ENCODE measurements at places on chromosomes 7 and 10.

DNA sequence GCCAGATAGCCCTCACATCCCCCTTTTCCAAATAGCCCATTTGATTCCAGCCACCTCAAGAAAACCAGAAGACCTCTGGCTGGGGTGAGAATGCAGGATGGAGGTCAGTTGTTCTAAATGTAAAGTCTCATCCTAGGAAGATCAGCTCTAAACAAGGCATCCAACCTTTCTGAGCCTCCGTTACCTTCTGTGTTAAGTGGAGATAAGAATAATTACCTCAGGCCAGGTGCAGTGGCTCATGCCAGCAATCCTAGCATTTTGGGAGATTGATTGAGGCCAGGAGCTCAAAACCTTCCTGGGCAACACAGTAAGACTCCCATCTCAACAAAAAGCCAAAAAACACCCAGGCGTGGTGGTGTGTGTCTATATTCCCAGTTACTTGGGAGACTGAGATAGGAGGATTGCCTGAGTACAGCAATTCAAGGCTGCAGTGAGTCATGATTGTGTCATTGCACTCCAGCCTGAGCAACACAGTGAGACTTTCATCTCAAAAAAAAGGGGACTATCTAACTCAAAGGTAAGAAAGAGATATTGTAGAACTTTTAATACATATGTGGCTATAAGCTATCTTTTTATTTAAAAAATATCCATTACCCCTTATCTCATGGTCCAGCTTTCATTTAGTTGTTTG lies 43.5 kb downstream of the PRTFDC1 start:
- no peak for DNase-seq

- DNase-seq, result no peak
These were observed 74.5 kb upstream of the PRKCQ start for GRCh38 chr10:6654571-6654970.

- no peak for DNase-seq
These were observed 105.3 kb downstream of the CTTNBP2 start for GRCh38 chr7:117767951-117768350.

GRCh38 chr7:12373580-12374263 lies 29.9 kb downstream of the VWDE start:
- no peak for DNase-seq

DNA sequence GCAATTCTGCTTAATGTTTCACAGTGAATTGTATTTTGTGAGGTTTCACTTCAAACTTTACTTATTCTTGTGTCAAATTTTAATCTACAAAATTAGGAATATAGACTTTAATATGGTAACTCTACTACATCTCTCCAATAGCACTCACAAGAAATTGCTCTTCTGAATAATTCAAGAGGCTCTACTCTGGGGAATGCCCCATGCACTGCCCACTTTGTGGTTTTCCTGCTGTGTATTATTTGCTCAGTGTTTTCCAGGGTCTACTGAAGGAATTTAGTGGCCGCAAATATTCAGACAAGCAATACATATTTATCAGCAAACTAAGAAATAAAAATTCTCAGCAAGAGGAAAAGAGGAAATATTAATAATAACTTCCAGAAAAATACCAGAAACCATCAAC lies 611.4 kb downstream of the TNS3 start:
- no peak for DNase-seq

DNA sequence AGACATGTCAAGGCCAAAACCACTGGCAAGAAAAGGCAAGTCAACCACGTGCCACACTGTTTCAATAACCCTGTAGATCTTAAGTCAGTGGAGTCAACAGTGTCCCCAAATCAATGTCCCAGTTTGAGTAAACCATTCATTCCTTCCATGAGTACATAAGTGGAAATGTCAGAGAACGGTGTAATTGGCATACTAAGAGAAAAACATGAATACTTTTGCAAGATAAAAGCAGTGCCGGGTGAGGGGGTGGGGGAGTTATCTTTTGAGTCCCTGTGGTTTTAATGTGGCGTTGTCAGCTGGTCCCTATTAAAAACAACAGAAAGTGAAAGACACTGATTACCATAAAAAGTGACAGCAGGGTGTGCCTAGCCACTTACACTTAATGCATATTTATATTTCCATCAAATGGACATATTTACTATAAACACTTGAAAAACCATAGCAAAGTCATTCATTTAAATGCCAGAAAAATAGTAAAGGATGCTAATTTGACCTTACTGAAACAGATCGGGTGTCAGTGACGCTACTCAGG lies 37.8 kb downstream of the RSU1 start:
- DNase-seq, result no peak

DNA sequence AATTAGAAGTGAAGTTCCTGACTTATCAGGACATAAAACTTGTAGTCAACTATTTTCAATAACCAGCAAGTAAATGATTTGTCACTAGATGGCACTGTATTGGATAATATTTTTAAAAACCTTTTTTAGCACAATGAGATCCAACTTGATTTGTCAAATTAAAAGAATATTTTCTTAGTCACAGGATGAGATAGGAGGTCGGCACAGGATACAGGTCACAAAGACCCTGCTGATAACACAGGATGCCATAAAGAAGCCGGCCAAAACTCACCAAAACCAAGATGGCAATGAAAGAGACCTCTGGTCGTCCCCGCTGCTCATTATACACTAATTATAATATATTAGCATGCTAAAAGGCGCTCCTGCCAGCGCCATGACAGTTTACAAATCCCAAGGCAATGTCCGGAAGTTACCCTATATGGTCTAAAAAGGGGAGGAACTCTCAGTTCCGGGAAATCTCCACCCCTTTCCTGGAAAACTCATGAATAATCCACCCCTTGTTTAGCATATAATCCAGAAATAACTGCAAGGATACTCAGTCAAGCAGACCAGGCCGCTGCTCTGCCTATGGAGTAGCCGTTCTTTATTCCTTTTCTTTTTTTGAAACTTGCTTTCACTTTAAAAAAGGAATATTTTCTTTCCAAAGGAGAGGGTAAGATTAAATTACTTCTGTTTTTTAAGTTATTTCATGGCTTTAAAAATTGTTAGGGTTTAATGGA lies 255.7 kb upstream of the MKLN1 start:
- no peak for DNase-seq

Measured in nucleus accumbens (tissue), 56 donors.